ENCODE measurements at places on chromosomes 13 and 19.

- no peak for DNase-seq
Measured at GRCh38 chr13:41418027-41418426, 39.3 kb upstream of the RGCC start.

DNA sequence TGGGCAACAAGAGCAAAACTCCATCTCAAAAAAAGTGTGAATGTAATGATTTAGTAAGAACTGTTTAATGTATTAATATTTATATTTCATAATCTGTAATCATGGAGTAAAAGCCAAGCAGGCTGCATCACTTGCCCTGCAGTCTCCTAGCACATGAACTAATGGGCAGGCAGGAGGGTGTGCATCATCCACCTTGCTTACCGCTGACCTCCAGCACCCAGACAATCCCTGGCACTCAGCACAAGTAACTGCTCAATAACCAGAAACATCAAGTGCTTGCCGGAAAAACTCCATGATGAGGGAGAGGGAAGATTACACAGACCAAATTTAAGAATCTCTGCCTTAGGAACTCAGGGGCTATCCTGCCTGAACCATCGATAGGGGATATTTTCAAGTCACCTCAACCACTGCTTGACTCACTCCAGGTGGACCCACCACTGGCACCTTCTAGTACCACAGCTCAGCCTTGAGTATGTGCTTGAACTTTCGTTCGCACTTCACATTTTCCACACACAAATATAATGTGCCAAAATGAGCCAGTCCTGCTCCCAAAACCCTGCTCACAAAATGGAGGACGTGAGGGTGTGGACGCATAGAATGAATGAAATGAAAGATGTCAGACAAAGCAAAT, 18.6 kb downstream of the BRD4 start:
- DNase-seq, result no peak

DNA sequence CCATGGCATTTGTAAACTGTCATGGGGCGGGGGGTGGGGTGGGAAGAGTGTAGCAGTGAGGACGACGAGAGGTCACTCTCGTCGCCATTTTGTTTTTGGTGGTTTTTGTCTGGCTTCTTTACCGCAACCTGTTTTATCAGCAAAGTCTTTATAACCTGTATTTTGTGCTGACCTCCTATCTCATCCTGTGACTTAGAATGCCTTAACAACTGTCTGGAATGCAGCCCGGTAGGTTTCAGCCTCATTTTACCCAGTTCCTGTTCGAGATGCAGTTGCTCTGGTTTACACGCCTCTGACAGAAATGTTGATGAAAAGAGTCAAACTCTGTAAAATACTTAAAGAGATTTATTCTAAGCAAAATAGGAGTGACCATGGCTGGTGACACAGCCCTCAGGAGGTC, 852.0 kb downstream of the DACH1 start:
- DNase-seq, result no peak

- no peak for DNase-seq
Measured at GRCh38 chr19:2181633-2181997, 17.9 kb downstream of the DOT1L start.

- DNase-seq, result no peak
Measured at GRCh38 chr13:29125934-29126424, 305.8 kb downstream of the MTUS2 start.

GRCh38 chr13:41136396-41137031, 3.9 kb upstream of the KBTBD6 start:
- no peak for DNase-seq

DNA sequence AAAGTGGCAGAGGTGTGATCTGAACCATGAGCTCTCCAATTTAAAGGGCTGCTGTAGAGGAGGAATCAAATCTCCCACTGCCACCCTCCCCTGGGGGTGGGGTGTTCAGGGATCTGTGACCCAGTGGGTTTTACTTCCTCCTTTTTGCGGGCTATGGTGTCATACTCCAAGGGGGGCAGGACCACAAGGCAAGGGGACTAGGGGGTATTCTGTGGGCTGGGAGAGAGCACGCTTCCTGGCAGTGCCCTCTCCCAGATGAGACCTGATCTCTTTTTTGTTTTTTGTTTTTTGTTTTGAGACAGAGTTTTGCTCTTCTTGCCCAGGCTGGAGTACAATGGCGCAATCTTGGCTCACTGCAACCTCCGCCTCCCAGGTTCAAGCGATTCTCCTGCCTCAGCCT, 10.3 kb downstream of the PLD3 start:
- no peak for DNase-seq

- no peak for DNase-seq
Measured at GRCh38 chr13:36211567-36211966, 2.8 kb downstream of the SOHLH2 start.

Measured in CD8-positive, alpha-beta memory T cell (primary cell).